ENCODE measurements at places on chromosomes 1 and 21.

GRCh38 chr1:51514733-51515132 is 4.3 kb downstream of the EPS15 start:
- DNase-seq: no peak

DNA sequence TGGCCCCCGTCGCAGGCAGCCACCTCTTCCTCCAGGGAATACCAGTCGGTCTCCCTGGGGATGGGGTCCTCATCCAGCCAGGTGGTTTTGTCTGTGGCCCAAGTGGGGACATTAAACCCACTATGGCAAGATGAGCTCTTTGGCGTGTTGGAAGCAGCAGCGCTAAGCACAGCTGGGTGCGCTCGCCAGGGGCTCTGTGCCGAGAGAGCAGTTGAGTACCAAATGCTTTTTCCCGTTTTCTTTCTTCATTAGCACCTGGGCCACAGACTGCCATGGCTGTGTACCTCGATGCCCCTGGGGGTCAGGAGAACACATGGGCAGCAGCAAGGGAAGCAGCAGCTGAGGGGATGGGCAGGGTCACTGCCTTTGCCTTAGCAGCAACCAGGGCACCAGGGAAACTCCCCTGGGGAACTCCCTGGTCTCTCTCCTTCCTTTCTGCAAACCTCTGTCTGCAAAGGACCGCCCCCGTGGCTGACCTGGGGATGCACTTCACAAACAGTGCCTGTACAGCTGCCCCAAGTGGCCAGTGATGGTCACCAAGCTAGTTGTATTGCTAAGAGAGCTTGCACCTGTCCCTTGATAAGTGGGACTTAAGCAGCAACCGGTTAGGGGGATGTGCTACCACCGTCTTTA is 31.1 kb downstream of the EDARADD start:
- DNase-seq: no peak

DNA sequence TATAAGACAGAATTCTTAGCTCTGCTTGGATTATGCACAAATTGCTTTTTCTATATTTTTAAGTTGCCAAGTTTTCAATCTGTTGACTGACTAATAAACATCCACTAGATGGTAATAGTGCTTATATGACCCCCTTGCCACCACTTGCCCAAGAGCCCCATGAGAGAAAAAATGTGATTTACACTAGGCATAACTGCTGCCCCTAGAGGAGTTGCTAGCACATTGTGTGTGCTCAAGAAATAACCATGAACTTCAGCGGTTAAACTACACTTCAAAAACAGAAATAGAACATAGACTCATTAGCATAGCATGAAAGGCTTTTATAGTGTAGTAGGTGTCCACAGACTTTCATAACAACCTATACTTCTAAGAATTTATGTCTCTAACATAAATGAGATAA is 61.4 kb downstream of the BRINP3 start:
- no peak for DNase-seq

GRCh38 chr21:38913120-38913892 is 107.6 kb downstream of the ETS2 start:
- no peak for DNase-seq

- no peak for DNase-seq
These were observed 1.7 kb upstream of the TNFRSF9 start for GRCh38 chr1:7942214-7942921.

DNA sequence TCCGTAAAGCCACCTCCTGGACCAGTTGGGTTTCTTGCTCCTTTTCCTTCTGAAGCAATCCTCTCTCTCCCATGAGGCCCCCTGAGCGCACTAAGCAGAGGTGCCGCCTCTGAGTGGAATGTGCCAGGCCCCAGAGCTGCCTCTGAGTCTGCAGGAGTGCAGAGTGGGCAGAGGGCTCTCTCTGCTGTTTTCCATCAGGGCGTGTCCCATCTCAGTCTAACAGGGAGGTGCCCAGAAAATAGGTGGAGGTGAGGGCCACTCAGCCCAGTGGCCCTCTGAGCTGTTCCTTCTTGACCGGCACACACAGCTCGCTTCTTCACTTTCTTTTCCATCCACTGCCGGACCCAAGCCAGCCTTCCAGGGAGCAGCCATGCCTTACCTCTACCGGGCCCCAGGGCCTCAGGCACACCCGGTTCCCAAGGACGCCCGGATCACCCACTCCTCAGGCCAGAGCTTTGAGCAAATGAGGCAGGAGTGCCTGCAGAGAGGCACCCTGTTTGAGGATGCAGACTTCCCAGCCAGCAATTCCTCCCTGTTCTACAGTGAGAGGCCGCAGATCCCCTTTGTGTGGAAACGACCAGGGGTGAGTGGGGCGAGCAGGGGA is at the start of gene CAPN9:
CAPN9 (plus strand) TSS at position 262 of the 604 bp plus-strand sequence; CDS start at position 371, 109 bp downstream.
- DNase-seq: no peak

GRCh38 chr21:25341981-25342380 is 265.3 kb downstream of the MRPL39 start:
- no peak for DNase-seq

DNA sequence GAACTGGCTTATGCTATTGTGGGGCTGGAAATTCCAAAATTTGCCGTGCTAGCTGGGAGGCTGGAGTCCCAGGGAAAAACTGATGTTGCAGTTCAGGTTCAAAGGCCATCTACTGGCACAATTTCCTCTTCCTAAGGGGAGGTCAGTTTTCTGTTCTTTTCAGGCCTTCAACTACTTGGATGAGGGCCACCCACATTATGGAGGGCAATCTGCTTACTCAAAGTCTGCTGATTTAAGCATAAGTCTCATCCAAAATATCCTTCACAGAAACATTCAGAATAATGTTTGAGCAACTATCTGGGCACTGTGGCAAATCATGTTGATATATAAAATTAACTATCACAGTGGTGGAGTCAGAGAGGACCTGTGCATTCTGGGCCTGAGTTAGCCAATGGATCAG is 21.2 kb upstream of the PTGFR start:
- DNase-seq: no peak

GRCh38 chr1:200558866-200559459 is 61.6 kb downstream of the KIF14 start:
- DNase-seq: no peak

- no peak for DNase-seq
These were observed 19.5 kb upstream of the ETV3 start for GRCh38 chr1:157157501-157158190.

DNA sequence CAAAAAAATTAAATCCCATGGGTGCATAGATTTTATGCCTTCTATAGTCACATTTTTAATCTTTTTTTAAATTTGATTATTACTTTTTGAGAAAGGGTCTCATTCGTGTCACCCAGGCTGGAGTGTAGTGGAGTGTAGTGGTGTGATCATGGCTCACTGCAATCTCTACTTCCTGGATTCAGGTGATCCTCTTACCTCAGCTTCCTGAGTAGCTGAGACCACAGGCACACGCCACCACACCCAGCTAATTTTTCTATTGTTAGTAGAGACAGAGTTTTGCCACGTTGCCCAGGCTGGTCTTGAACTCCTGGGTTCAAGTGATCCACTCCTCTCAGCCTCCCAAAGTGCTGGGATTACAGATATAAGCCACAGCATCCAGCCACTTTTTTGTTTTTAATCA is 10.4 kb downstream of the CBR3 start:
- DNase-seq: no peak
